ENCODE measurements at places on chromosomes 2 and 18.

DNA sequence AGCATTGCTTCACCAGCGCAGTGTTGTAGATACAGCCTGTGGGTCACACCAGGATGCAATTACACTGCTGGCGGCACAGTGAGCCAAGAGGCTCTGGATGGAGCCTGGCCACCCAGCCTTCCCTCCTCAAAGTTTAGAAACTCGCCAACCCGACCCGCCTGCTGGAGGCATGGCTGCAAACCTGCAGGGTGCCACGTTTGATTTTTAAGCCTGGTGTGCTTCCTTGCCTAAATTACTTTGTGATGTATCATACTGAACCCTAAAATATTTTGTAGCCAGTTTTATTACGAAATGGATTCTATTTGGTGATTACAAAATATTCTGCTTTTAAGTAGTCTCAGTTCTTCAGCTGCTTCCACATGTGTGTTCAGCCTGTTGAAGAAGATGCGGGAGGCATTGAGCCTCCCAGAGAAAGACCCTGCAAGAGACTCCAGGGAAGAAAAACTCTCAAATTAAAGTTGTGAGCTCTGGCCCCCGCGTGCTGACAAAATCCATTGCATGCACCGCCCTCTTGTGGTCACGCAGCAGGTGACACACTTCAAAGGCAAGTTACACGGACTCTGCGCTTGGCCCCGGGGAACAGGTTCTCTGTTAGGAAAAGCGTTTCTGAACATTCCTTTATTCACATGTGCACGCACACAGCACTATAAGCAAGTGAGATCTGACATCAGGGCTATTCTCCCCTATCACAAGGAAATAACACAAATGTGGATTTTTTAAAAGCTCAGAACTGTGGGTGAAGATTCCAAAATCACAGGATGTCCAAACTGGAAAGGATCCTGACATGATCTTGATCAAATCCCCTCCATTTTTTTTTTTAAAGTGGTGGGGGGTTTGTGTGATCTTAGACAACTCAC lies 63.0 kb upstream of the TWIST2 start:
- peak; percentile 40 for DNase-seq

GRCh38 chr18:7004009-7004408 lies 113.6 kb downstream of the LAMA1 start:
- DNase-seq: no peak

- DNase-seq: no peak
Observed at GRCh38 chr2:95004711-95005110, 20.8 kb upstream of the MAL start.

DNA sequence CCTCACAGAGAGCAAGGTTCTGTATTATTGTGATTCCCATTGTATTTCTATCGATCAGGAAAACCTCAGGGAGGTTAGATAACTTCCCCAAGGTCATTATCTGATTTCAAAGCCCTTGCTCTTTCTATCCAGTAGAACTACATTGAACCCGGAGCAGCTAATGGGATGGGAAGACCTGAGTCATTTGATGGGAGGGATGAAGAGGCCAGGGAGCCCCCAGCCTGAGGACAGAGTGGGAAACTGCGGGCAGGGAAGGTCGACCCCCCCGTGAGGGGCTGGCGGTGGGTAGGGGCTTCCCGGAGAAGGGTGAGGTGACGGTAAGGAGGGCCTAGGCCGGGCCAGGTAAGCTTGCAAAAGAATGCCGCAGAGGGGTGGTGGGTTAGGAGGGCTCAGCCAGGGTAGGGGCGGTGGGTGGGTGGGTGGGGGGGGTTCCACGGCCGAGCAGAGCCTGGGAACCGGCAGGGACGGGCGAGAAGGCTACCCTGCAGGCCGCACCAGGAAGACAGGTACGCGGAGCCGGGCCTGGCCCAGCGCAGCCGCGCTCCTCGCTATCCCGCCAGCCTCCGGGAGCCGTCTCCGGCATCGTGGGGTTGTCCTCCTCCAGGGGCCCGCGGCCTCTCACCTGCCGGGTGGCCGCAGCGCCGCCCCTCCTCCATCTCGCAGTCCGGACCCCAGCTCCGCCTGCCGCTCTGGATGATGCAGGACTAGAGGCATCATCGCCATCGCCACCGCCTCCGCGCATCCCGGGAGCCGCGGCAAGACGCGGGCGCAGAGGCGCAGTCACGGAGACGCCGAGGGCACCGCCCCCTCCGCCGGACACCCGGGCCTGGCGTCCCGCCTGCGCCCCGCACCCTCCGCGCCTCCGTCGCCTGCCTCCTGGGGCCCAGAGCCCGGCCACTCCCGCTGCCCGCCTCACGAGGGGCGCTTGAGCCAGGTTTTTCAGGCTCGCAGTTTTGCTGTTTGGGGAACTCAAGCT lies at the start of gene GPR75:
Gene GPR75 (minus strand): TSS at position 762 of the 976 bp plus-strand sequence. CDS start 5,211 bp downstream, outside the sequence.
- DNase-seq: no peak

GRCh38 chr2:151771599-151772358 lies 37.5 kb upstream of the NEB start:
- no peak for DNase-seq

DNA sequence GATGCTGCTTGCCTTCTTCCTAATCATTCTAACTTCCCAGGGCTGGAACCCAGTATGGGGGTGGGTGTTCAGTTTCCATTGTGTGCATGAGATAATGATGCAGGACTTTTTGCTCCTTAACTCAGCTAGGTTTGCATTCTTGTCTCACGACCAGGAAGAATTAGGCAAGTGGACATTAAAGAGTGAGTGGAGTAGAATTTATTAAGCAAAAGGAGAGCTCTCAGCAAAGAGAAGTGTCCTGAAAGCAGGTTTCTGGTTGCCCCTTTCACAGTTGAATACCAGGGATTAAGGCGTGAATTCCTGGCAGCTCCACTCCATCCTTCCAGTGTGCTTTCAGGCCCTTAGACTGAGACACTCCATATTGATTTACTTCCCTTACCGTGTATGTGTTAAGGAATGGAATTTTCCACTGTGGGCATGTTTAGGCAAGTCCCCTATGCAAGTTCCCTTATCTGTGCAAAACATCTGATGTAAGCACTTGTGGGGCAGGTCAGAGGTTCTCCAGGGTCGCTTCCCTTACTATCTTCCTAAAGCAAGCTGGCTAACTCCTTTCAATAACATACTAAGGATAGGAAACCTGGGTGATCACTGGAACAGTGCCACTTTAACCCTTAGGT lies 126.5 kb downstream of the GPR39 start:
- DNase-seq: no peak

- no peak for DNase-seq
Observed at GRCh38 chr2:85433511-85434089, 15.1 kb downstream of the SH2D6 start.

DNA sequence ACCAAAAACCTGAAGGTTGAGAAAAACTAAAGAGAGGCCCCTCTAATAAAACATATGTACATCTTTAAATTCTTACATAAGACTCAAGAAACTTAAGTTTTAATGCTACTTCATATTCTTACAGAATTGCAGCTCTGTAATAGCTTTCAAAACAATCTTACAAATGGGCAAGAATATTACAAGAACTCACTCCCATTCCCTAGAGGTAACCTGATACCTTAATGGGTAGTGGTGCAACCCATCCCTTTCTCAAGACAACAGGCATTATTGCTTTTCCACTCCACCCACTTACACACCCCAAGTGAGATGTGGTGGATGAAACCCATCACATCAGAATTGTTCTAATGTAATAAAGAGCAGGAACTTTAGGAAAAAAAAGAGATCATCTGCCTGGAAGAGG lies 103.7 kb downstream of the RBMS1 start:
- DNase-seq: no peak

DNA sequence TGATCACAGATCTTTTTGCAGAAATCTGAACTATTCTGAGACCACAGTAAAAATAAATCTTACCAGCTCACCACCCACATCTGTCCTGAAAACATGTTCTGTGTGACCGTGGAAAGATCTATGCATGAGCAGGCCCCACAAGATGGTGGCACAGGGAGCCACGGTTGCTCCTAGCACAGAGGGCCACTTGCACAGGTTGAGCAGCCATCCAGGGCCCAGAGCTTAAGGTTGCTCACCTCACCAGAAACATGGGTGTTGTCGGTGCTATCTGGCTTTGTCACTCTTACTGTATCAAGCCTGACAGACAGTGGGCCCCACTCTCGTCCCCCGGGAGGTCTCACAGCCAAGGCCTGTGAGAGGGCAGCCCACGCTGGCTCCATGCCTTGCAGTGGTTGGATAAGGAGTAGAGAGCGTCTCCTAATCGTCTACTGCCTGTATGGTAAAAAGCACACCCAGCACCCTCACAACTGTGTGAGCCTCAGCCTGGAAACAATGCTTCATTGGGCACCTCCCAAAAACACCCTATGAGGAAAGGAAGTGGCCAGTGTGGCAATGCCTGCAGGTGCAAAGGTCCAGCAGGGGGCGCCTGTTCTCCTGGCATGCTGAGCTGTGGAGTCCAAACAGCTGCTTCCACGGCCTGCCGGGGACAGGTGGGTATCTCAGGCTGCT lies 19.6 kb downstream of the TUBB6 start:
- DNase-seq: peak; percentile 57

Data from AML-193 (cell line).